ENCODE measurements at places on chromosomes 1 and 21.

DNA sequence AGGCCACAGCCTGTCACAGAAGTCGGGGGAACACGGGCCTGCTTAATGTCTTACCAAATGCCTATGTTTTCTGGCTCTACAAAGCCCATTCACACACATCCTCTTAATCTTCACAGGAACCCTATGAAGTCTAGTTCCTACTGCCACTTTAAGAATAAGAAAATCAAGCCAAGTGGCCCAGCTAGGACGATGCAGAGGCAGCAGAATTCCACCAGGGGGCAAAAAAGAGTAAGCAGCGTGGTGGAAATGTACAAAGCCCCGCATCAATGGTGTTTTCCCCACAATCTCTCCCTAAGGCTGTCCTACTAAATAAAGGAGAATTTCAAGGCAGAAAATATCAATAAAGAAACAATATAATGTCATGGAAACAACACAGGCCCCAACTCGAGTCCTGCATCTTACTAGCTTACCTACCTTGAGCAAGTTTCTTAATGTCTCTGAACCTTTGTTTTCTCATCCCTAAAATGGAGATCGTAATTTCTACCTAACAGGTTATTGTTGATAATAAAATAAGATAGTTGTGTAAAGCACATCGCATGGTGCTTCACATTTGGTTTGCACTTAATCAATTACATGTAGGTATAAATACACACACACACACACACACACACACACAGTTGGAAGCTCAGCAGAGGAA, 21.4 kb downstream of the SEC16B start:
- peak; percentile 34 for DNase-seq

GRCh38 chr1:170823120-170823519, 112.2 kb upstream of the MROH9 start:
- no peak for DNase-seq

DNA sequence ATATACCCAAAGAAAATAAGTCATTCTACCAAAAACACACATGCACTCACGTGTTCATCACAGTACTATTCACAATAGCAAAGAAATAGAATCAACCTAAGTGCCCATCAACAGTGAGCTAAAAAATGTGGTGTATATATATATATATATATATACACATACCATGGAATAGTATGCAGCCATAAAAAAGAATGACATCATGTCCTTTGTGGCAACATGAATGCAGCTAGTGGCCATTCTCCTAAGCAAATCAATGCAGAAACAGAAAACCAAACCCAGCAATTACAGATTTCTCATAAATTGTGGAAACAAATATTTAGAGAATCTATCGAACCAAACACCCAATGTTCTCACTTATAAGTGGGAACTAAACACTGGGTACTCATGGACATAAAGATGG, 585.7 kb downstream of the SMYD3 start:
- DNase-seq: no peak

GRCh38 chr1:155051777-155052398, 772 bp downstream of the ADAM15 start:
- no peak for DNase-seq

DNA sequence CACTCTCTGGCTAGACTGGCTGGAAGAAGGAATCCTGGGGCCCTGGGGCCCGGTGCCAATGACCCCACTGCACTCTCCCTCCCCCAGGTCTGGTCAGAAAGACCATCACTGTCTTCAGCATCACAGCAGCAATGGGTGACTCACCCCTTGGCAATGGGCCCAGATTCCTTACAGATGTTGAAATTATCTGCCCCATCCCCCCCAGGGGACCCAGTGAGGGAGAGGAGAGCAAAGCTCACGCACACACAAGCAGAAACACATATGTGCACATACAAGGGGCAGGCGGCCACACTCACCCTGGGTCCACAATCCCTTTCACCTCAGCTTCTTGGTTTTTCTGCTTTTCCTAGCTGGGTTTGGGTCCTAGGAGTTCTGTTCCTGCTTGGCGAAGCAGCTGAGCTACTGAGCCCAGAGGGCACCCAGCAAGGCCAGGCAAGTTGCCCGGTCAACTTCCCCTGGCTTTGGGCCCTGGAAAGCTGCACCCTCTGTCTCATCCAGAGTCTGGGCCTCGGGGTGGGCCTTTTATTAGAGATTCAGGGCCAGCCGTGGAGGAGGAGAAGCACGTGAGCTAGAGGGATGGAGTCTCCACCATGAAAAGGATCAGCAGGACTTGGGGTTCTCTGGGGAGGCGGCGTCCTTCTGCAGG, 2.6 kb downstream of the COL16A1 start:
- DNase-seq: peak; percentile 88

DNA sequence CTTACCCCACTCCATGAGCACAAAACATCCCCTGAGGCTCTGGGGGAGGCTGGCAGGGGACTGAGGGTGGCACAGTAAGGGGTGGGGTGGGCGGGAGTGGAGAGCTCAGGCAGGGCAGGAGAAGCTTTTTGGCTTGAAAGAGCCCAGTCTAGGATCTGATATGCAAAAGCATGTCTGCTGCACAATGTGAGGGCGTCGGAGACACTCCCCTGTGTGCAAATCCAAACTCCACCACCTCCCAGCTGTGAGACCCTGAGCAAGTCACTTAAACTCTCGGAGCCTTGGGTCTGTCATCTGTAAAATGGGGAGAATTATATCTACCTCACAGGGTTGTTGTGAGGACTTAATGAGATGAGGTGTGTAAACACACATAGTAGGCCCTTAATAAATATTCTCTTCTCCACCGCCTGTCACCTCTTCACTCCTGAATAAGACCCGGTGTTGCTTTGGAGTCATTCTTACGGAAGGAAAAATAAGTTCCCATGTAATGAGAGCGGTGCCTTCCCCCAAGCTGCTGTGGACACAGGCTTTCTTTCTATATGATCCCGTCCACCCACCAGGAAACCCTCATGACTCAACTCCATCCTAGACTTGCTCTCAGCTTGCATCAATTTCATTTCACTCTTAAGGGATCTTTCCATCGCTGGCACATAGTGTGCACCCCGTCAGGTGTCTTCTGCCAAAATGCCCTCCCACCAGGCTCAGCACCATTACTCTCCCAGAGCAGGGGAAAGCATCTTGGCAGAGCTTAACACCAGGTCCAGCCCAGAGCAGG, 12.5 kb downstream of the KCNN3 start:
- DNase-seq: no peak

DNA sequence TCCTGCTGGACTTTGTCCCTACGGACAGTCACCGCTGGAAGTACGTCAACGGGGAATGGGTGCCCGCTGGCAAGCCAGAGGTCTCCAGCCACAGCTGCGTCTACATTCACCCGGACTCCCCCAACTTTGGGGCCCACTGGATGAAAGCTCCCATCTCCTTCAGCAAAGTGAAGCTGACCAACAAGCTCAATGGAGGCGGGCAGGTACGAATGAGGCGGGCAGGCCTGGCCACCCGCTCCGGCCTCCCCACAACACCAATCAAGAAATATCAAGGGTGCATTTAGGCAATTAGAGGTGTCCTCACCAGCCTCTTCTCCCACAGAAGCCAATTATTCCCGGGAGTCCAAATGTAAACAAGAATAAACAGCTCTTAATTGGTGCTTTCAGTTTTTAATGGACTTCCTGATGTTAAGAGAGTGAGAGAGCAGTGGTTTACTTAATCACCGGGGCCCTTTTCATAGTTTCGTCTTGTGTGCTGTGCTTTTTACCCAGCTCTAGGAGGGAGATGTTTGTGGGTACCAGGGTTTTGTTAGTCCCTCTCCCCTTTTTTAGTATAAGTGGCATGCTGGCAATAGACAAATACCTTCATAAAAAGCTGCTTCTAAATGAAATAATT, 10.7 kb downstream of the TBX19 start:
- DNase-seq: no peak

DNA sequence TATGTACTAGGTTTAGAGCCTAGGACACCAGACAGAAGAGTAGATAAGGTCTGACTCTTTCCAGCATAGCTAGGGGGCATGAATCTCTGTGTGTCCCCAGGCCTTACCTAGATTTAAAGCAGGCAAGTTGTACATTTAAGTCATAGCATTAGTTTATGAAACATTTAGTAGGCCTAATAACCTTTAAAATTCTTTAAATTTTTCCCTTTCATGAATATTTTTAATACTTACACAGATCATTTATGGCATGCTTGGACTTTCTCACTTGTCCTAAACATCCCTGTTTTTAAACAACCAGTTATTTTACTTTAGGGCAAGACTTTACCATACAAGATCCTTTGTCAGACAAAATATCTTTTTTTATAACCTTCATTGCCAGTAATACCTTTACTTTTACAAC, 258.4 kb upstream of the ZRANB2 start:
- no peak for DNase-seq

DNA sequence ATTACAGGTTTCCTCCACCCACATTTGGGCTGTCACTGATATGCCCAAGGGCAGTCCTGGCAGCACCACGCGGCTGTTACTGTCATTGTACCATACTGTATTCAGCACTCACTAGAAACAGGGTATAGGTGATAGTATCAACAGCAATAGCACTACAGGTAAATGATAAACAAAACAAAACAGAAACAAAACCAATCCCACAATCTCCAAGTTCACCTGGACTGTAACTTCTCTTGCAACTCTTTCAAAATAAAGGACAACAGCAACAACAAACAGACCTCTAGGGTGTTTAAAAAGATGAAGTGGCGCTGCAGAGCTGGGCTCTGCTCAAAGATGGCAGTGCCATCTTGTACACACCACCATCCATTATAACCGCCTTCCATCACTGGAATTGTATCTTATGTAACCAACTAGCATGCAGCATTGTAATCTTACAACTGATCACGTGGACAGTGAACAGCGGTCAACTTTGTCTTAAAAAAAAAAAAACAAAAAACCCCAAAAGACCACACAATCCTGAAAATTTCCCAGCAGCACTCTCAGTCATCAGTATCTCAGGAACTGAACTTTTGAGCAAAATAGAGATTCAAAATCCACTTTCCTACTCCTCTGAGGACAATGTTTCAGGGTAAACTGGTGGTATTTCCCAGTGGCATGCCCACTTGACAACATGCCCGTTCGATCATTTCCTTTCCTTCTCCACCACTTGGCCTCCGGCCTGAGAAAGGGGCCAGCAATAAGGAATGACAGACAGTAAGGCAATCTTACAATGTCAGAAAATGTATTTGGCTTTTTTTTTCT, 3.8 kb downstream of the IRF2BP2 start:
- DNase-seq: no peak

- no peak for DNase-seq
These were observed 185.6 kb upstream of the NRIP1 start for GRCh38 chr21:15250384-15250783.

DNA sequence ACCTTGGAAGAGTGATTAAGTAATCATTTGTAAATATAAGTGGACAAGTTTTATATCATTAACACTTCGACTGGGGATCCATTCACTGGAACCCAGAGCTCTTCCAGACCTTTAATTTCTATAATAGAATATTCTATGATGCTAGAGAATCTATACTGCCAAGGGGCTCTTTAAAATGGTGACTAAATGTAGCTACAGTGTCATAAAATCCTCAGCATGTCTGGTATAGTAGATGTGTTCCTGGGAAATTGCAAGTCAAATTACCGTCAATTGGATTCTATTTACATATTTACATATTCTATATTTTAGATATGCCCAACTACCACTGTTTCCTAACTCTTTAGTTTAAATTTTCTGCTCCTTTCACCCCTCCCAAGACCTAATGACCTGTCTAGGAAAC, 30.7 kb upstream of the CCN1 start:
- no peak for DNase-seq

GRCh38 chr1:17110555-17110926, 8.7 kb downstream of the PADI2 start:
- no peak for DNase-seq

GRCh38 chr1:228751360-228752098, 16.2 kb downstream of the RHOU start:
- DNase-seq: no peak

GRCh38 chr1:117770981-117771531, 158.4 kb downstream of the GDAP2 start:
- DNase-seq: no peak

- no peak for DNase-seq
These were observed 35.4 kb downstream of the IGSF21 start for GRCh38 chr1:18142969-18143368.

- no peak for DNase-seq
These were observed 352.4 kb downstream of the USP25 start for GRCh38 chr21:16082038-16082816.

DNA sequence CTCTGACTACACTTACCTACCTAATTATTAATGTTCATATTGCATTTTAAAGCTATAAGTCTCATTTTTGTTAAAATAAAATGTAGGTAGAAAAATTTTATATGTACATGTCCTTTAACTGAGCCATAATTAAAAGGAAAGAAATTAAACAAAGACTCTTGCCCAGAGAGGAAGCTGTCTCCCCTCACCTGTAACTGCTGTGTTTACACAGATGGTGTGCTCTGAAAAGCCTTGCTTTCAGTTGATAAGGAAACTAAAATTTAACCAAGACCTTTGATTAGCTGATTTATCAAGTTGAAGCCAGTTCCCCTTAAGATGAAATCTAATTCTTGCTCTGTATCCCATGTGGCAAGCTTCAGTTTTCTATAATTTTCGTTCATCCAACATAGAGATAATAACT, 213.5 kb downstream of the LYPLAL1 start:
- DNase-seq: no peak

- DNase-seq: no peak
These were observed 376 bp downstream of the AVPR1B start for GRCh38 chr1:206116873-206117150.

DNA sequence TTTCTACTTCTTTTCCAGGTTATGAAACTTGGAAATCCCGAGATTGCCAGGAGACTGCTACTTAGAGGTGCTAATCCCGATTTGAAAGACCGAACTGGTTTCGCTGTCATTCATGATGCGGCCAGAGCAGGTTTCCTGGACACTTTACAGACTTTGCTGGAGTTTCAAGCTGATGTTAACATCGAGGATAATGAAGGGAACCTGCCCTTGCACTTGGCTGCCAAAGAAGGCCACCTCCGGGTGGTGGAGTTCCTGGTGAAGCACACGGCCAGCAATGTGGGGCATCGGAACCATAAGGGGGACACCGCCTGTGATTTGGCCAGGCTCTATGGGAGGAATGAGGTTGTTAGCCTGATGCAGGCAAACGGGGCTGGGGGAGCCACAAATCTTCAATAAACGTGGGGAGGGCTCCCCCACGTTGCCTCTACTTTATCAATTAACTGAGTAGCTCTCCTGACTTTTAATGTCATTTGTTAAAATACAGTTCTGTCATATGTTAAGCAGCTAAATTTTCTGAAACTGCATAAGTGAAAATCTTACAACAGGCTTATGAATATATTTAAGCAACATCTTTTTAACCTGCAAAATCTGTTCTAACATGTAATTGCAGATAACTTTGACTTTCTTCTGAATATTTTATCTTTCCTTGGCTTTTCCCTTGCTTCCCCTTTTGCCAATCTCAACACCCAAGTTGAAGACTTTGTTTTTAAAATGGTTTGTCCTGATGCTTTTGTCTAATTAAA, 4.0 kb downstream of the CDKN2C start:
- no peak for DNase-seq

GRCh38 chr1:28853093-28853742, 41.2 kb downstream of the OPRD1 start:
- DNase-seq: no peak

DNA sequence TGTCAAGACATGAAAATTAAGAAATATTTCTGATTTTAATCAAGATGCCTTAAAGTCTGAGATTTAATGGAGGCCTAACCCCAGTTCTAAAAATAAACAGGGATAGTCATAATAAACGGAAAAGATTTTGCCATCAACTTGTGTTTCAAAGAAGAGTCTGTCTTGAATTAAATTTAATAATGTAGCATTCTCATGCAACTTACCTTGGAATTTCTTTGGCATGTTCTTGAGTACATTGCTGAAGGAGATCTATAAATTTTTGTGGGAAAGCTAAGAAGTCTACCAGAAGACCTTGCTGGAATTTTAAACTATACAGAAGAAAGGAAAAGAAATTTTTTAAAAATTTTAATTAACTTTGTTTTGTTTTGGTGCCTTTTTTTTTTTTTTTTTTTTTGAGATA, 10.6 kb downstream of the SASS6 start:
- DNase-seq: peak; percentile 43

Measured in AG09319 (cell line).